Fibroblast of skin of back (primary cell): ENCODE measurements at places on chromosomes 5 and 9.

- no peak for DNase-seq
Measured at GRCh38 chr9:38022995-38023394, 46.0 kb downstream of the SHB start.

GRCh38 chr9:1077616-1078015 is 27.5 kb downstream of the DMRT2 start:
- no peak for DNase-seq

DNA sequence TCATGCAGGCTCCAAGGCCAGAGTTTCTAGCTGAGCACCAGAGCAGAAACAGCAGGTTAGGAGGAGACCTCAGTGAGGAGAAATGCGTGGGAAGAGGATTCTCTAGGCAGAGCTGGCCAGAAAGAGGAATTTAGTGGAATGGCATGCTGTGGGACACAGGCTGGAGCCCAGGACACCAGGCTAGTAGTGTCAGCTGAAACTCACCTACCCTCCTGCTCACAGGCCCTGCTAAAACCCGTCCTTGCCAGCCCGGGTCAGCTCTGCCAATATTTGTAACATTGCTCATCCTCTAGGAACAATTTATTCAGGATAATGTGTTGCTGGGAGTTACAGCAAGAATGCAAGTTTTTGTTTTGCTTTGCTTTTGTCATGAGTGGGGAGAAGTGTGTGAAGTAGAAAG is 40.2 kb upstream of the AGXT2 start:
- peak; percentile 33 for DNase-seq

DNA sequence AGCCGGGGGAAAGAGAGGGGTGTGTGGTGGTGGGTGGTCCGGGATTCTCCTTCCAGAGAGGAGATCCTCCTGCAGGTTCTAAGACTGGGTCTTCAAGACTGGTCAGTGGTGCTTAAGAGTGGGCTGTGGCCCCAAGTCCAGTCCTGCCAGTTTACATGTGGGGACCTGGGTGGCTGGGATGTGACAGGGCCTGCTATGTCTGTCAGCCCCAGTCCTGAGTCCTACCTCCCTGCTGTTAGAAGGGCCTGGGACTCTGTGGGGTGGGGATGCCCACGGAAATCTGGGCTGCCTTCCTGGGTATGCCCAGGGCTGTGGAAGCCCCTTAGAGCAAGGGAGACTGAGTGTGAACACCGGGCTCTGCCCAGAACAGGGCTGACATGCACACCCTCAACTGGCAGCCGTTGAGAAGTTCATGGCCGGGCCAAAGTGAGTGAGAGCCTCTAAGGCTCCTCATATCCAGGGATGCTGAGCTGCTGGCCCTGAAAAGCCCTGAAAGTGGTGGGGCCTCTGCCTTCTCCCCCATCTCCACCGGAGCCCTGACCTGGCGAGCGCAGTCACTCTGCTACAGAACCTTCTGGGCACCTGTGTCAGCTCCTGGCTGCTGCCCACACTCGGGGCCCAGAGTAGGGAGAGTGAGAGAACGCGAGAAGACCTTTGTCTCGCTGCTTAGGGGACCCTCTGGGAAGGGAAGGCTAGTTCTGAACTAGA is 1.7 kb downstream of the PHF2 start:
- peak; percentile 12 for DNase-seq

DNA sequence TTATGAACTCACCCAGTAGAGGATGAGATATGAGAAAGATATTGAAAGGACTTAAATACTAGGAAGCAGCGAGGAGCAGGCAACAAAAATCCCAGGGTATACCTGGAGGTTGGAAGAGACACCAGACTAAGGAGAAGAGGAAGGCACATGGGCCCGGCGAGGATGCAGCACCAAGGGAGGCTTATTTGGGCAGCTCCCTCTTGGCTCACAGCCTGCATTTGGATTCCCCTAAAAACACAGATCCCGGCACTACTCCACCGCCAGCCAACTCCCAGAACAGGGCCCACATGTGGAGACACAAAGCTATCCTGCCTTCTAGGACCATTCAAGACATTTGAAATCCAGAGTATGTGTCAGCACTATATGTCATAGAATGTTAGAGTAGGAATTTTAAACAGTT is 199.8 kb upstream of the FBXL7 start:
- DNase-seq = no peak

DNA sequence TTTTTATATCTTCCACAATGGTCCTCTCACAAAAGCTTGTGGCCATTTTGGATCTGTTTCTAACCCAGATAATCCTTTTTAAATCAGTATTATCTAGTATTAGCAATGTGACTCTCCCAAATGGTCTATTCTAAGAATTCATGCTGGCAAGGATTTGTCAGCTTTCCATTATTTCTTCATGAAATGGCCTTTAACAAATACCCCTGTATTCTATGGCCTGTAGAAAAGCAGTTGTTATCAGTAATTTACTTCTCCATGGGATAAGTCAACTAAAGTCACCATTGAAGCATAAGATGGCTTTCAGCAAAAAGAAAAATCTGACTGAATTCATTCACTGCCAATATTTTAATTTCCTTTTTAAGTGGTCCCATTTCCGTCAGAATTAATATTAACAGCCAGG is 346.4 kb upstream of the FAM174A start:
- no peak for DNase-seq

- no peak for DNase-seq
Measured at GRCh38 chr9:93620041-93620506, 43.7 kb downstream of the PHF2 start.

- no peak for DNase-seq
Measured at GRCh38 chr9:35669331-35670145, 4.2 kb upstream of the CA9 start.

- no peak for DNase-seq
Measured at GRCh38 chr5:150512368-150512747, 4.4 kb downstream of the NDST1 start.

GRCh38 chr9:31335529-31336234 is 1048.8 kb upstream of the ACO1 start:
- DNase-seq = no peak
